ENCODE measurements at places on chromosomes 3 and 15.

DNA sequence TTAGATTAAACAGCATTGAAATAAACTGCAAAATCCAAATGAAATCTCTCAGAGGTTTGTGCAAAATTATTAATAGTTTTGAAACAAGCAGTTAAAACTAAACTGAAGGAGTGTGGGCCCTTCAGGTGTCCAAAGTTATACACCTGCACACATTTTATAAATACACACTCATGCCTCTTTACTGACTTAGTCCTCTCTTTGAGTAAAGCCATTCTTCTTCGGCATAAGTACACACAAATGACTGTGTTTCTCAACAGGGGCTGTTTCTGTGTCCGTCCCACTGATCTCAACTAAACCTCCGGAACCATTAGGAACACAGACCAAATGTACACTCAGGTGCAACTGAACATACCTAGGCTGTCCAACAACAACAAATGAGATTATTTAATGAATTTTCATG, 18.8 kb downstream of the MECOM start:
- no peak for DNase-seq

GRCh38 chr3:133845127-133845526, 39.5 kb downstream of the SRPRB start:
- DNase-seq: no peak

GRCh38 chr15:69677403-69677802, 224.8 kb downstream of the RPLP1 start:
- DNase-seq: no peak

- DNase-seq: no peak
These were observed 540 bp downstream of the KLHDC8B start for GRCh38 chr3:49171775-49172500.

GRCh38 chr3:61649381-61650170, 88.2 kb downstream of the PTPRG start:
- no peak for DNase-seq

GRCh38 chr3:136428167-136428566, 178.0 kb downstream of the PCCB start:
- DNase-seq: no peak

- no peak for DNase-seq
These were observed 64.2 kb downstream of the ST3GAL6 start for GRCh38 chr3:98827221-98827920.

GRCh38 chr3:135133905-135134683, 339.0 kb downstream of the EPHB1 start:
- DNase-seq: no peak

- no peak for DNase-seq
These were observed 14.2 kb upstream of the MAGI1 start for GRCh38 chr3:66052721-66053549.

GRCh38 chr15:73924171-73924921, 1.9 kb upstream of the LOXL1 start:
- peak; percentile 78 for DNase-seq

GRCh38 chr3:73056014-73056844, 5.2 kb upstream of the EBLN2 start:
- DNase-seq: no peak

All from H54 (cell line).